ENCODE measurements at places on chromosomes 2 and 18.

- DNase-seq, result no peak
Measured at GRCh38 chr18:24033641-24034412, 19.3 kb downstream of the TTC39C start.

DNA sequence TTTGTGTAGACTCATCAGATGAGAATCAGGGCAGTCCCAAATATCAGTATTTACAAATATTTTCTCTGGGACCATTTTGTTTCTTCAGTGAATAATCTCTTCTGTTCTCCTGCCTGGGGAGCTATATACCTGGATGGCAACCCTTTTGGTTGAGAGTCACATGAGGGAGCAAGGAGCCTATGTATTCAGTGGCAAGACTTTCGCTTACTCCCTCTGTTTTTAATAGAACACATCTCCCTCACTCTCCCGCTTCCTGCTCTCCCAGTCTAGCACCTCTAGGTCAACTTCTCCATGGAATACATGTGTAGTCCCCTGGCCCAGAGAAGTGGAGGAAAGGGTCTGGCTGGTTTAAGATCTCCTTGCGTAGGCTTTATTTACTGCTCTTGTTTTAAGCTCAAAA, 600.3 kb downstream of the CCDC85A start:
- no peak for DNase-seq

DNA sequence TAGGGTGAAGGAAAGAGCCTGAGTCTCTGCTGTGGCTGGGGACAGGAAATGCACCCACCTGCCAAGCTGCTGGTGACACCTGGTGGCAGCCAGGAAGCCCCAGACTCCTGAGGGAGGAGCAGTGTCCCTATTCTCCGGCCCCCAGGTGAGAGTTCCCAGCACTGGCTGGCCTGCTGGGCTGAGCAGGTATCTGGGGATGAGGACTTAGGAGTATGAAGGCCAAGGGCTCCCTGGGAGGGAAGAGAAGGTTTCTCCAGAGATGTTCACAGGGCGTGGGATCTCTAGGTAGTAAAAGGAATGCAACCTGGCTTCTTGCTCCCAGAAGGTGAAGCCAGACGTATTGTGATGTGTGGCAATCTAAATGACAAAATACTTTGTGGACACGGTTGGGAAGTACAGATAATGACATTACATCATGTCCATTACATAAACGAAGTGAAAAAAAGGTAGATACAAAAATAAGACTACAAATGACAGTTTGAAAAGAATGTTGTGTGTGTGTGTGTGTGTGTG, 75.8 kb upstream of the SLC1A4 start:
- DNase-seq, result peak; percentile 83

DNA sequence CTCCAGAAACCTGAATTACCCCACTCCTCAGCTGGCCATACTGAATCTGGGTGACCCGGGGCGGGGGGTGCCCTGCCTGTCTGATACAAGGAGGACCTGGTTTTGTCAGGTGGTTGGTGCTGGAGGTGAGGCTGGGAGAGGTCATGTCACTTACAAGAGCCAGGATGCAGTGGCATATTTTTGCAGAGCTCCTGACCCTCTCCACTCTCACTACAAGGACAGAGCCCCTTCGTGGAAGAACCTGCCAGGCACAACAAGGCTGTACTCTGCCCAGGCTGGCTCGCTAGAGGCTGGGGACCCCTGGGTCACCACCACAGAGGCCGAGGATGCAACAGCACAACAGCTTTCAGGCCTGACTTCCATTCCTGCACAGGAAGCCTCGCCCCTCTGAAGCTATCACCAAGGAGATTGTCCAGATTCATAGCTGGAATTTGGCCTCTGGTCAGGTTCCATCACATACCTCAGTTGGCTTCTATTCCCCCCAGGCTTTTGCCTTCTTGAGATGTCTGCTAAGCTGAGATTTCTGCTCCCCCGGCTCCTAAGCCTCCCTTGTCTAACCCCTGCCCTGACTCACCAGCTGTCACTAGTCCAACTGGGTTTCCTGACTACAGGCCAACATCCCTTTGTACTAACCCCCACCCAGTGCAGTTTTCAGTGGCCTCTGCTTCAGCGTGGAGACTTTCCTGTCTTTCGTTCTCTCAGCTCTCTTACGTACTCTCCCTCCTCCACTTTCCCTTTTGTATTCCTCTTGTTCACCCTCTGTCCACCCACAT, 132.5 kb upstream of the EPAS1 start:
- DNase-seq, result peak; percentile 84

DNA sequence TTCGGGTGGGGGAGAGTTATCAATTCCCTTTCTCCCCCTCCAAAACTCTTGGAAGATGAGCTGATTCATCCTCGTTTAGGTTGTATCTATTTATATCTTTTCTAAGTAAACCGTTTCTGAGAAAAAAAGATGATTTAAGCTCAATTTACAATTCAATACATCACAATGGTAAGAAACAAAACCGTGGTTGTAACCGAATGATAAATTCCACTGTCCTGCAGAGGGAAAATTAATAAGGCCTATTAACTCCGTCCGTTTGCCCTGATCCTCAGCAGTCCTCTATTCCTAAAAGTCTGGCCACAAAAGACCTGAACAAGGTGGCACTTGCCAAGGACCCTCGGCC, 286.2 kb downstream of the TCF4 start:
- DNase-seq, result no peak

DNA sequence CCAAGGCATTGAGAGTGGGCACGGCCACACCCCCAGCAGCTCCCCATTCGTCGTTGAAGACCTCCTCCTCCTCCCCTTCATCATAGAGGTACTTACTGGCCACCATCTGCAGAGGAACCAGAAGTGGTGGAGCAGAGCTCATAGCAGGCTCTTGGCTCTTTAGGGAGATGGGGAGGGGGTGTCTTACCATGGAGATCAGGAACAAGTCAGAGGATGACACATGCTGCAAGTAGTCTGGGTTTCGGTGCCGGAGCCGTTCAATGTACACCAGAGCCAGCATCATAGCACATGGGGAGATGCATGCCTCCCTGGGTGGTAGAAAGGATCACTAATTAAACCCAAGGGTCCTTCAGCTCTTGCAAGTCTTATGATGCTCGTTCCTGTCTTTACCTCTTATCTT, 1.9 kb downstream of the CNPPD1 start:
- no peak for DNase-seq

DNA sequence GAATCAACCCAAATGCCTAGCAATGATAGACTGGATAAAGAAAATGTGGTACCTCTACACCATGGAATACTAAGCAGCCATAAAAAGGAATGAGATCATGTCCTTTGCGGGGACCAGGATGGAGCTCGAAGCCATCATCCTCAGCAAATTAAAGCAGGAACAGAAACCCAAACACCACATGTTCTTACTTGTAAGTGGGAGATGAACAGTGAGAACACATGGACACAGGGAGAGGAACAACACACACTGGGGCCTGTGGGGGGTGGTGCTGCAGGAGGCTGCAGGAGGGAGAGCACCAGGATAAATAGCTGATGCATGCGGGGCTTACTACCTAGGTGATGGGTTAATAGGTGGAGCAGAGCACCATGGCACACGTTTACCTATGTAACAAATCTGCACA, 8.4 kb upstream of the PID1 start:
- DNase-seq, result no peak

GRCh38 chr18:79458131-79458838, 62.6 kb downstream of the NFATC1 start:
- DNase-seq, result no peak

- no peak for DNase-seq
Measured at GRCh38 chr2:27664622-27665363, 1.1 kb downstream of the SLC4A1AP start.

DNA sequence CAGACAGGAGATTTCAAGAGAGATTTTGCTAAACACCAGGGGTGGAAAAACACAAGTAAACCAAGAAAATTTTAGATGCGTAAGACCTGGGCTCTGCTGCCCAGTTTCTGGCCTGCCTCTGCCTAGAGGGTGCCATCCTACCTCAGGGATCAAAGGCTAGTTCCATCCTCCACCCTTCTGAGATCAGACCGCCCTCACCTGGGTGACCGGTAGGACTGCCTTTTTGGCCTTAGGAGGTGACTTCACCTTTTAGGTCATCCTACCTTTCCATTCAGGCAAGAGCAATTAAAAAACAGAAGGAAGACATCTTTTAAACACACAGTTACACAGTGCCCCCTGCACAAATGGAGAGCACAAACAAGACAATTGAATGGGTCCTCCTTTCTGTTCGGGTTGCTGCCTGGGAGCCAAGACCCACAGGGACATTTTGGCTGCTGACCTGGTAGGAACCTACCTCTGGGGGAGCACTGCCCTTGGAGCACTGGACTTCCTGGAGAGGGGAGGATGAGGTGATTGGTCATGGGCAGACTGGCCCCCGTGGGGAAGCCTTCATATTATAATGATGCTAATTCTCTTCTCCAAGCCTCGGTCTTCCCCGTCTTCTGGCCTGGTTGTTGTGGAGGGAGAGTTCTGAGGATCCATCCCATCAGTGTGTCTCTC, 3.1 kb downstream of the PSD4 start:
- no peak for DNase-seq

GRCh38 chr2:26235089-26235488, 9.3 kb downstream of the HADHA start:
- no peak for DNase-seq

DNA sequence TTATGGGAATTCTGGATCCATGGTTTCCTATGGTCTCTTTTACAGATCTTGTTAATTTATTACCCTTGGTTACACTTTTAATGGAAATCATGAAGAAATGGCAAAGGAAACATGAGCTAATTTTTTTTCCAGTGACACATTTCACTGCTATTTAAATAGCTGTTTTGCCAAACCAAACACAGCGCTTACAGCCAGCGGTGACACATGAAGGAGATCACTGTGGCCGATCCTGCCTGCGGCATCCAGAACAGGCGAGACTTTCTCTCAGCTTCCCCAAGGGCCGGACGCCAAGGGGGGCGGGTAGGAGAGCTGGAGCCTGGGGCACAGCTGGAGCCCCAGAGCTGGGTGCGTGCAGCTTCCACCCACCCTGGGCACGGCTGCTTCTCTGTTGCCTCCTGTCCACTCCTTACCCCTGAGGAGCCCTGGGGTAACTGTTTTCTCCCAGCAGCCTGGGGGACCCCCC, 81.4 kb upstream of the PKDCC start:
- DNase-seq, result no peak

- no peak for DNase-seq
Measured at GRCh38 chr2:36737131-36737750, 40.7 kb downstream of the VIT start.

DNA sequence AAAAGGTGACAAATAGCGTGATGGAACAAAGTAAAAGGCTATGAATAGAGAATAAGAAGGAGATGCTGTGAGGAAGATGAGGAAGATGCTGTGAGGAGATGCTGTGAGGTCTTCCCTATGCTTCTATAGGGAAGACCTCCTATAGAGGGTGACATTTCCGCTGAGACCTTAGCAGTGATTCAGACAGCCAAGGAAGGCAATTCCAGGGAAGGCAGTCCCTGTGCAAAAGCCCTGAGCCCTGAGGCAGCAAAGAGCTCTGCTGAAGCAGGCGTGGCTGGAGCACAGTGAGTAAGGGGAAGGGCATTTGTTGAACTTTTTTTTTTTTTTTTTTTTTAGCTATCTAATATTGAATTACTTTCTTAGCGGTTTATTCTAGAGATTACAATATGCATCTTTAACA, 142.7 kb upstream of the FOSL2 start:
- DNase-seq, result no peak

DNA sequence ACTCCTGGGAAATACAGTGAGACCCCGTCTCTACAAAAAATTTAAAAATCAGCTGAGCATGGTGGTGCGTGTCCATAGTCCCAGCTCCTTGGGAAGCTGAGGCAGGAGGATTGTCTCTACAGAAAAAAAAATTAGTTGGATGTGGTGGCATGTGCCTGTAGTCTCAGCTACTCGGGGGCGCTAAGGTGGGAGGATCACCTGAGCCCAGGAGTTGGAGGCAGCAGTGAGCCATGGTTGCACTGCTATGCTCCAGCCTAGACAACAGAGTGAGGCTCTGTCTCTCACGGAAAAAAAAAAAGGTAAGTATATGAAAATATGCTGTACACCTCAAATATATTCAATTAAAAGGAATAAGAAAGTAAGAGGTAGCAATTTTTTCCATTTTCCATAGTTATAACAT, 92.5 kb upstream of the TGIF1 start:
- DNase-seq, result no peak

DNA sequence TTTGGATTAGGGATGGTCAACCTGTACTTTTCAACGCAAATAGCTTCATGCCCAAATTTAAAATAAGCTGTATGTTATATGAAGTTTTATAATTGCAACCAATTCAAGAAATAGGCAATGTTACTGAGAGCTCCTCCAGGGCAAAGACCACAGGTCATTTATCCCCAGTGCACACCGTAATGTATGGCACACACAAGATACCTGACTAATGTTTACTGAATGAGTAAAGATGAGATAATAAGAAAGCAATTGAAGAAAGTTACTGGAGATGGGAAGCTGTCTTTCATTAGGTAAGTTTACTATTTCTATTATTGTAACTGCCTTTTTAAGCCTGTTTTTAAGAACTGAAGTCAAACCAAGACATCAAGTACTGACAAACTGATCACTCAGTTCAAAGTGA, 184.5 kb upstream of the VRK2 start:
- no peak for DNase-seq

- no peak for DNase-seq
Measured at GRCh38 chr2:164993287-164994016, 38.1 kb upstream of the SLC38A11 start.

- DNase-seq, result no peak
Measured at GRCh38 chr2:219744600-219744999, 117.2 kb downstream of the SLC4A3 start.

DNA sequence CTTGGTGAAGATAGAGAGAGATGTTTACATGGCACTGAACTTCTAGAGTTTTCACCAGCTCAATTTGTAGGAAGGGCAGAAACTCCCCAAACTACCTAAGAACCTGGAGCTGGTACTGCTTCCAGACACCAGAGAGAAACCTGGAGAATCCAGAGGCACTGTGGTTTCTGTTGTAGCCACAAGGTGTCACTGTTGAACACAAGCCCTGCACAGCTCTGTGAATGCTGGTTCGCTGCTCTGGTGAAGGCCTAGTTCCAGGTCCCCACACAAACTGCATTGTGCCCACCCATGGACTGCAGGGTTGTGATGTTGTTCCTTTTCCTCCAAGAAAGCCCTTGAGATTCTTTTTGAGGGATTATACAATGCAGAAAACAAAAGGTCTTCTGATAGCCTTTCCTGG, 150.5 kb upstream of the HS6ST1 start:
- DNase-seq, result peak; percentile 27

- DNase-seq, result no peak
Measured at GRCh38 chr2:228949831-228950230, 321.3 kb downstream of the PID1 start.

DNA sequence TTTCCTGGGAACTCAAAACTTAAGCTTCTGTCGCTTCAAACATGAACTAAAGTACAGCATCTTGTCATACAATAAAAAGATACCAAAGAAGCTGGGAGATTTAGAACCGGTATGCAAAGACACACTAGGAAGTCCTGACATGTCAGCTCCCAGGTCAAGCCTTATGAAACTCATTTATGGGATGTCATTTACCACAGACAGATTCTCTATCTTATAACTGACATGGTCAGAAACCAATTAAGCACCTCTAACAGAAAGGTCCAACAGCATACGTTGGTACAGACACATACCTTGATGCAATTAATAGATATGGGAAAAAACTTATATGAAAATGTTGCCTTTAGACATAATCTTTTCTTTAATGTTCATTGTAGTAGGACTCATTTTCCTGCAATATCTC, 169.0 kb downstream of the SRBD1 start:
- DNase-seq, result no peak

Data from WERI-Rb-1 (cell line).